Naive thymus-derived CD8-positive, alpha-beta T cell (primary cell): ENCODE measurements at places on chromosomes 3 and 15.

DNA sequence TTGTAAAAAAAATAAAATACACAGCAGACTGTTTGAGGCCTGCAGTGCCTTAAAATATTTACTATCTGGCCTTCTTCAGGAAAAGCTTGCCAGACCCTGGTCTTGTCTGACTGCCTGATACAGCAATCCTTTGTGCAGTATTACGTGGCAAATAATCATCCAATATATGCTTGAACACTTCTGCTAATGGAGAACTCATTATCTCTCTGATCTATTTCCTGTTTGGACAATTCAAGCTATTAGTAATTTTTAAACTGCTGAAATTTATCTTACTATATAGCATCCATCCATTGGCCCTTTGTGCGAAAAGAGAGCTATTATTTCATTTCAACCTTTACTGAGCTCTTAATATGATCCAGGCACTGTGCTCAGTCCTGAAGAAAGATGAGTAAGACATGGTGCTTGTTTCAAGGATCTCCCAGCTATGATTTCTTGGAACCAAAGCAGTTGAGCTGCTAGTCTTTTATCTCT is 15.9 kb downstream of the ATG7 start:
- no peak for DNase-seq

DNA sequence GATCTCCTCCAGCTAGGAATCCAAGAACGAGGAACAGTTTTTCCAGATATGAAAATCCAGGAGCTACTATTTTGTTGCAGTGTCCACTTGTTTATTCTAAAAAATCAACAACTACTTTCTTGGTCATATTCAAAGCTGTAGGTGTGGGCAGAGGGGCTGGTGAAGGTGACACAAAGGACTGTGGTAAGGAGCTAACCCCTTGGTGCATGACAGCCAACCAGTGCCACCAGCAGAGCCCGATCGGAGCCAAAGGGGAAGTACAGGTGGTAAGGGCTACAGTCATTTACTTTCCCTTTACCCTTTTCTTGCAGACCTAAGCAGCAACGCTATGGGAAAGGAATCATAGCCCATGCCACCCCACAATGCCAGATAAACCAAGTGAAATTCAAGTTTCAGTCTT is 30.7 kb downstream of the PLA1A start:
- DNase-seq: no peak

DNA sequence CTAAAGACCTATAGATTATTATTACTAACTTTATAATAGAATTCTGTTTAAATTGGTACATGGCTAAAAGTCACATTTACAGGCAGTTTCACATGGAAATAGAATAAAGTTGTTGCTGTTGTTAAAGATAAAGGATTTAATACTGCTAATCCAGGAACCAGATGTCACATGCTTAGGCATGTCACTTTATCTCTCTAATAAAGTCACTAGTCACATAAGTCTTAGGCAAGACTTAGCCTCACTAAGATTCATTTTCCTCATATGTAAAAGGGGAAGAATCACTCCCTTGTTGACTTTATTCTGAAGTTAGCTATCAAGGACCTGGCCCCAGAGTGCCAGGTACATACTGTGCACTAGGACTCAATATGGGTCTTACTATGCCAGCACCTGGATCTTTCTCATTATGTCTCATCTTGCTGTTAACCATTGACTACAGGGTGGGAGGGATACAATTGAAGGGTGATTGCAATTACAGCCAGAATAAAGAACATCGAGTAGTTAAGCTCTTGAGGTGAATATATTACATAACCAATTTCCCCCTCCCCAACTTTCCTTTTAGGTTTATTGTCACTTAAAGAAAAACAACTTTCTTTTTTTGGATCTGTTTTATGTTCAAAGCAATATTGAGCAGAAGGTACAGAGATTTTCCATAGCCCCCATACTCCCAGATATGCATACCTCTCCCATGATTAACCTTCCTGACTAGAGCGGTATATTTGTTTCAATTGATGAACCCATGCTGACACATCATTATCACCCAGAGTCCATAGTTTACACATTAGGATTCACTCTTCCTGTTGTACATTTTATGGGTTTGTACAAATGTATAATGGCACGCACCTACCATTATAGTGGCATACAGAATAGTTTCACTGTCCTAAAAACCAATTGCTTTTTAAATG is 36.6 kb downstream of the LNP1 start:
- no peak for DNase-seq

DNA sequence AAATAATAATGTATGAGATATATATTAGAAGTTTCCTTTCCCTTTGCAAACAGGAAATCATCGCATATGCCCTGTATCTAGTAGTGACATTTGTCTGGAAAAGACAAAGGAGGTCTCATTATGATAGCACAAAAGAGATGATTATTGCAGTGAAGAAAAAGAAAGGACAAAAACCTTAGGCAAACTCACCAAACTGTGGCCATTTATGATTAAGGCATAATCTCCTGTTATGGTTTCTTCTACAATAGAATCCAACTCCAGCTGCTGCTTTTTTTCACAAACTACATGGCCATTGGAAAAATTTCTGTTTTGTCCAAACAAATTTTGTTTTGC is 218.2 kb downstream of the ATP8B4 start:
- DNase-seq: no peak
